ENCODE measurements at places on chromosomes 6 and 20.

DNA sequence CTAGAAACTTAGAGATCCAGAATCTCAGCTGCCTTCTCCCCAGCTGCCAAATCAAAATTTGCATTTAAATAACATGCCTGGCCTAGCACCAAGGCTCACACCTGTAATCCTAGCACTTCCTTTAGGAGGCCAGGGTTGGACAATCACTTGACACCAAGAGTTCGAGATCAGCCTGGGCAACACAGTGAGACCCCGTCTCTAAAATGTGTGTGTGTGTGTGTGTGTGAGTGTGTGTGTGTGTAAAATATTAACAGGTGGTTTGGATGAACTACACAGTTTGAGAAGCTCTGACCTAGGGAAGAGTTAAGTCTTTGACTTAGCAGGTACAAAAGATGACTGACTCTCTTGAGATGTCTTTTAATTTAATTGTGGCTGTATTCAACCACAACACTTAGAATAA lies 20.2 kb upstream of the CD2AP start:
- no peak for DNase-seq

DNA sequence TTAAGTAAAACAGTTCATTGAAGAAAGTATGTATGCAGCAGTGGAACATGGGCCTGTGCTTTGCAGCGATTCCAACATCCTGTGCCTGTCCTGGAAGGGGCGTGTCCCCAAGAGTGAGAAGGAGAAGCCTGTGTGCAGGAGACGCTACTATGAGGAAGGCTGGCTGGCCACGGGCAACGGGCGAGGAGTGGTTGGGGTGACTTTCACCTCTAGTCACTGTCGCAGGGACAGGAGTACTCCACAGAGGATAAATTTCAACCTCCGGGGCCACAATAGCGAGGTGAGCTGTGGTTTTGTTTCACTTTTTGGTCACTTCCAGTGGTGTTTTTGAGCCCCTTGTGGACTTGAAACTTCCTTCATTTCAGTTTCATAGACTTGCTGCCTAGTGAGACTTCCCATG lies 1.7 kb downstream of the TULP4 start:
- DNase-seq: no peak

GRCh38 chr6:125044667-125045066 lies 82.4 kb downstream of the RNF217 start:
- DNase-seq: no peak

DNA sequence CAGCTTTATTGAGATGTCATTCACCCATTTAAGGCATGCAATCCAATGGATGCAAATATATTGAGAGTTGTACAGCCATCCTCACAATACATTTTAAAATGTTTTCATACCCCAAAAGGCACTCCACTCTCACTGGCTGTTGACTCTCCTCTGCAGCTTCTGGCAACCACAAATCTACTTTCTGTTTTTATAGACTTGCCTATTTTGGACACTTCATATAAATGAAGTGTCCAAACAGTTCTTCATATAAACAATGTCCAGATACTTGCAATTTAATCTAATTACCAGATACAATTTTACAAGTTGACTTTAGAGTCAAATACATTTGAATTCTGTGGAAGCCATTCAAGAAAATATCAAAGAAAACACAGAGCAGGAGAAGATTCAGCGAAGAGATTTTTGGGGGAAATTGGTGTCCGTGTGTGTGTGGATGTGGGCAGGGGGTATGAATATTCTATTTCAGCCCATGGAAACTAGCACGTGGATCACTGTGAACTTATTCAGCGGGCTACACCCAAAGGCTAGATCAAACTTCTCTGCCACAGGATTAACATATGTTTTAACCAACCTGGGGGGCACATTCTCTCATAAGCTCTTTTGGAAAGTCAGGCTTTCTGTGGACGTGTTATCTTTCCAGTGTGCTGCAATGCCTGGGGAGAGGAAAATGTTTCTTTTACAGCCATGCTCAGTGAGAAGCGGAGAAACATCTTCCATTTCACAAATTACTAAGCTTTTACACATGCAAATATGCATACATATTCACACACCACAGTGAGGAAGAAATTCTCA lies 73.9 kb downstream of the PLG start:
- DNase-seq: no peak

- no peak for DNase-seq
Observed at GRCh38 chr6:15183979-15184378, 61.9 kb upstream of the JARID2 start.

DNA sequence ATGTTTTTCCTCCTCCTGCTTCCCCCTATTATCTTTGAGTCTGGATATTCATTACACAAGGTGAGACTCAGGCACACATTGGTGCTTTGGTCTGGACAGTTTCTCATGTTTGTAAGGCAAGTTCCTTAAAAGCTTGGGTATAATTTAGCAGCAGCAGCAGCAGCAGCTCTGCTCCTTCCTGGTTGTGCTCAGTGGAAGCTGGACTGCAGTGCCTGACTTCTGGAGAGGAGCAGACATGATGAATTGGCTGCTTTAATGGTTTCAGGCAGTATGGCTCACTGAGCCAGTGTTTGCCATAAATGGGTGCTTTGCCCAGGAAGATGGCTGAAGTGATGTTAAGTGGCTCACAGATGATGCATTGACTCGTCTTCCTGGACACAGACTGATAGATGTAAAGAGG lies 32.4 kb downstream of the SLC9A8 start:
- DNase-seq: no peak

GRCh38 chr20:60034231-60035110 lies 76.2 kb downstream of the CDH26 start:
- no peak for DNase-seq

GRCh38 chr20:51661609-51662178 lies 106.5 kb downstream of the ATP9A start:
- DNase-seq: peak; percentile 13

DNA sequence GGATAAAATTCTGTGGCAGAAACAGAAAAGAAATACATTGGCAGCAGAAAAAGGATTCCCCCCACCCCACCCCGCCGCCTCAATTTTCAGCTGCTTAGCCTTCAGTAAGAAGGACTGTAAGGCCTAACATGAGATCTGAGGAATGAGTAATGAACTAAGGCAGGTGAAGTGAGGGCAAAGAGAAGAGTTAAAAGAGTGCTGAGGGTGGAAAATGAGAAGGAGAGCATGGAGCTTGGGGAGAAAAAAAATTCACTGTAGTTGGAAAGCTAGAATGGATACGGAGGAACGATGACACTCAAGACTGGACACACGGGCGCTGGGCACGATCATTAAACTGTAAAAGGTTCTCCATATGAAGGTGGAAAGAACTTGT lies 14.6 kb downstream of the POM121L2 start:
- no peak for DNase-seq

DNA sequence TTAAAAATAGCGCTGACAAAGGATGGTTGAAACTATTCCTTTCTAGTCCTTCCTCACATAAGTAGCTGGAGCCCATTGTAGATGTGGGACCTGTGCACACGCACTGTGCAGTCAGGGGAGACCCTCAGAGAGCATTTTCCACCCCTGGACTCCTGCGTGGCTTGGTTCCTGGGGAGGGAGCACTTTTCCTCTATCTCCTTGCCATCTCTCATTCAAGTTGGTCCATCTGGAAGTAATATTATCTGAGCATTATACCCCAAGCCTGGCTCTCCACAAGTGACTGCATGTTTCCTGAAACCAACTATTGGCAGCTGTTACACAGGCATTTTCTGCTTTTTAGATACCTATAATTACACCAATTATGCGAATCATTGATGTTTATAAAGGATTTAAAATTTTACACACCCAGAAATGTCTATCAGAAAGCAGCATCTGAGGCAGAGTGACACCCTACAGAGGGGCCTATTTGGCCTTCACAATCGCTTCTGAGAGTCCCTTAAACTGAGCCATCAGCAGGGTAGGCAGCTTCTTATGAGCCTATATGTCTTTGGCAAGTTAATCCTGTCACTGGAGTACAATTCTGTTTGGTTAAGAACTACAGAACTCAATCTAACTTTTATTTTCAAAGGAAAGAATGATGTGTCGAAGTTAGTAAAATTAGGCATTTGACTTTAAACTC lies 18.7 kb downstream of the SOX4 start:
- DNase-seq: no peak

- no peak for DNase-seq
Observed at GRCh38 chr20:62266340-62266739, 28.0 kb downstream of the OSBPL2 start.

DNA sequence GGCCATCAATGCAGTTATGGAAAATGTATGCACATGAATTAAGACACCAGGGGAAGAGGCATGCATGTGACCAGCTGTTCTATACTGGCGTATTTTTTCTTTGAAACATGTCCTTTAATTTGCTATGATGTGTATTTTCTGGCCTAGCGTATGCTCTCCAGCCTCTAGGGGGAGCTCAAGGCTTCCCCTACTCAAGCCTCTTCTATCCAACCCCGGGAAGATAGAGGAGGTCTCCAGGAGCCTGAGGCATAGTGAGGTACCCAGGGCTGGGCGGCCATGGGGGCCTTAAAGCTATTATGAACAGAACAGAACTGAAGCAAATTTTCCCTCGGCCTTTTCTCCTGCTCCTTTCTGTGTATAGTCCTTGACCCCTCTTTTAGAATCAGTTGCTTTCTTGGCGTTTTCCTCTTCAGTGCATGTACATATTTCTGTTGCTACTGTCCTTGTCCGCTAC lies 528.9 kb downstream of the MAFB start:
- DNase-seq: no peak

GRCh38 chr6:124355146-124355545 lies 551.5 kb downstream of the NKAIN2 start:
- no peak for DNase-seq

GRCh38 chr6:55014321-55015088 lies 159.8 kb upstream of the HCRTR2 start:
- no peak for DNase-seq

Measured in activated CD4-positive, alpha-beta T cell treated with anti-CD3 and anti-CD28 coated beads for 1 hour (primary cell).